ENCODE measurements at places on chromosomes 3 and 15. TPM values are rescaled to one million over a fixed set of nuclear protein-coding genes. Genes with fewer than 3 reads are reported as not detected.

The SERPINI2 gene
- total RNA-seq = not detected

The BCL2A1 gene
- not detected for total RNA-seq

The DNASE1L3 gene
- total RNA-seq = 0.97 TPM

The TMEM158 gene
- total RNA-seq = 26.5 TPM

The FGF12 gene
- total RNA-seq = not detected

All from cardiac atrium fibroblast (primary cell).